ENCODE measurements at places on chromosomes 16 and 17. TPM values are rescaled to one million over a fixed set of nuclear protein-coding genes. Genes with fewer than 3 reads are reported as not detected.

The IL32 gene
- 918 TPM for total RNA-seq

The SLC47A1 gene
- total RNA-seq = not detected

The MYO15B gene
- 24.3 TPM for total RNA-seq

The KRTAP9-9 gene
- not detected for total RNA-seq

The ARL17B gene
- total RNA-seq = 16.7 TPM

The CCDC200 gene
- 0.92 TPM for total RNA-seq

The TBC1D3D gene
- total RNA-seq = not detected

The KCNH6 gene
- not detected for total RNA-seq

The ACE gene
- not detected for total RNA-seq

The CCL7 gene
- not detected for total RNA-seq

The SOX8 gene
- 0.92 TPM for total RNA-seq

The SEBOX gene
- total RNA-seq = not detected

The MFAP4 gene
- not detected for total RNA-seq

The WRAP53 gene
- 35.0 TPM for total RNA-seq

The MLLT6 gene
- total RNA-seq = 243 TPM

The ABCA9 gene
- 0.07 TPM for total RNA-seq

The BRIP1 gene
- 19.9 TPM for total RNA-seq

The AATK gene
- 0.42 TPM for total RNA-seq

The HOXB9 gene
- total RNA-seq = 0.21 TPM

The OR1E2 gene
- not detected for total RNA-seq

The FNDC8 gene
- not detected for total RNA-seq

The ATAD5 gene
- total RNA-seq = 31.5 TPM

The KRT28 gene
- not detected for total RNA-seq

The DCUN1D3 gene
- 10.8 TPM for total RNA-seq

The GNPTG gene
- total RNA-seq = 23.9 TPM

The GNAO1 gene
- total RNA-seq = 2.3 TPM

The DRC3 gene
- total RNA-seq = not detected

The CPNE7 gene
- 56.0 TPM for total RNA-seq

The SOST gene
- total RNA-seq = not detected

The TBC1D3K gene
- not detected for total RNA-seq

The KCNAB3 gene
- 9.7 TPM for total RNA-seq

Data from activated CD4-positive, alpha-beta T cell treated with anti-CD3 and anti-CD28 coated beads, Interleukin-2, amount 10 ng/mL, durations not matched to agents 24 days and 14 days (primary cell).